ENCODE measurements at places on chromosomes 5 and 9.

DNA sequence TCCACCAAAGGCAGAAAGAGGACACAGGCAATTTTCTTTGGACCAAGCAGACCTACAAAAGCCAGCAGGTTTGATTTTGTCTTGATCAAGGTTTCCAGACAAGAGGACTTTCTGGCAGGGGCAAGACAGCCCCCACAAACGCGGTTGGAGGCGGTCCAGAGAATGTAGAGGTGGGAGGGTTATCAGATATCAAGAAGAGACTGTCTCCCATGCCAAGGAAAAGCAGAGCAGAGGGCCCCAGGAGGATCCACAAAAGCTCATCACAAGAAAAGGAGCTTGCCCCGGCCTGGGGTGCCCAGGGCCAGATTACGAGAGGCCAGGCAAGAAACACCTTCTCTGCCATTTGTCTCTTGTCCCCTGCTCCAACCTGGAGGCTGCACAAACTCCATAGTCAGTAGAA is 538.9 kb downstream of the BNC2 start:
- no peak for DNase-seq

GRCh38 chr5:97062046-97062445 is 80.4 kb downstream of the LIX1 start:
- no peak for DNase-seq

GRCh38 chr5:144547098-144547499 is 376.4 kb downstream of the KCTD16 start:
- no peak for DNase-seq

- DNase-seq: no peak
Observed at GRCh38 chr9:107239474-107239873, 43.6 kb upstream of the RAD23B start.

DNA sequence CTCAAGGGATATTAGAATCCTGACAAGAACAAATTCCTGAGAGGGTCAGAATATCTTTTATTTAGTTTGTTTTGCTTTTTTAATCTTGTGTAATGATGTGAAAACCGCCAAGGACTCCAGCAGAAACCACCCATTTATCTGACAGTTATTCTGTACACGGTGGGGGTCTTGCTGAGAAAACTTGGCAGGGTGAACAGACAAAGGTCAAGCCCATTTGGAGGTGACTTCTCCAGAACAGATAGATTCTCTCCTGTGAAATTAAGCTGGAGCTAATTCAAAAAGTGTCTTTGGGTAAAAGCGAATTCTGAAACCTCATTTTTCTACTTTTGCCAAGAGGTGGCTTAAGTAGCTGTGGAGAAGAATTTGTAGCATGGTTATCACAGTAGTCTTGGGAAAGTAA is 484.4 kb downstream of the SPOCK1 start:
- DNase-seq: no peak

DNA sequence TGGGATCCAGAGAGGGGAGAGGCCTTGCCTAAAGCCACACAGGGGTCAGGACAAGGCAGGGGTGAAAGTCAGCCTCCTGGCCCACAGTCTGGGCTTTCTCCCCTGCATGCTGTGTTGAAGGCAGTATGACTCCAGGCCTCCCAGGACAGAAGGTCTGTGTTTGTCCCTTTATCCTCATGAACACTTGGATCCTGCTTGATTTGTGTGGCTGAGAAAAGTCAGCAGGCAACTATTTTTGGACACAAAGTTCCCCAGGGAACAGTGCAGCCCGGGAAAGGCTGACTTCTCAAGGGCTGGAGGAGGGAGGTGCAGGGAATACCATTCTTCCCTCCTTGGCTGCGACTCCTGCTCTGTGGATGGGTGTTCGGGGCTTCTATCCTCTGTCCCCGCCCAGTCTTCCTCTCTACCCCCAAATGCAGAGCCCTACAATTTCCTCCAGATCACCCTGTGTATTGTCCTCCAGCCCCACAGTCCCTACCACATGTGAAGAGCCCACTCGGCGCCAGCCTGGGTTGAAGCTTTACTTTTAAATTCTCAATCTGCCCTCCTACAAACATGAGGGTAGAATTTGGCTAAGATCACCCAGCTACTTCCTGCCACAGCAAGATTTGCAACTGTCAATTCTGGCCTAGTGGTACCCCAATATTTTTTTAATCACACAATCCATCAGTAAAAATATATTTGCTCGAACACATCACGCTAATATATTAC is 4.1 kb downstream of the AKNA start:
- peak; percentile 46 for DNase-seq

DNA sequence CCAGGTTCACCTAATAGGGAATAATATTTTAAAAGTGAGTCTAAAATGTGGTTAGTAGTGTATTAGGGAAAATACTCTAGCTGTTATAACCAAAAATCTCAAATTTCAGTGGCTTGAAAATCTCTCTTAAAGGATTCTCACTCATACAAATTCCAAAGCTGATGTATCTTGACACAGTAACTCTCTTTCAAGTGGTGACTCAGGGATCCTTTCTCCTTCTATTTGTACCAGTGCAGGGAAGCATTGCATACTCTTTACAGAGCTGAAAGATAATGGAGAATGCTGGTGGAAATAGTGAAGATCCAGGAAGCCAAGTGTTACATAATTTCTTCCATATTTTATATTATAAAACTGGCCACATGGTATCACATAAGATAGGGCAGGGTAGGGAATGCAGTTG is 560.2 kb upstream of the CDH9 start:
- DNase-seq: no peak

GRCh38 chr9:137793196-137793841 is 84.3 kb upstream of the CACNA1B start:
- peak; percentile 60 for DNase-seq

DNA sequence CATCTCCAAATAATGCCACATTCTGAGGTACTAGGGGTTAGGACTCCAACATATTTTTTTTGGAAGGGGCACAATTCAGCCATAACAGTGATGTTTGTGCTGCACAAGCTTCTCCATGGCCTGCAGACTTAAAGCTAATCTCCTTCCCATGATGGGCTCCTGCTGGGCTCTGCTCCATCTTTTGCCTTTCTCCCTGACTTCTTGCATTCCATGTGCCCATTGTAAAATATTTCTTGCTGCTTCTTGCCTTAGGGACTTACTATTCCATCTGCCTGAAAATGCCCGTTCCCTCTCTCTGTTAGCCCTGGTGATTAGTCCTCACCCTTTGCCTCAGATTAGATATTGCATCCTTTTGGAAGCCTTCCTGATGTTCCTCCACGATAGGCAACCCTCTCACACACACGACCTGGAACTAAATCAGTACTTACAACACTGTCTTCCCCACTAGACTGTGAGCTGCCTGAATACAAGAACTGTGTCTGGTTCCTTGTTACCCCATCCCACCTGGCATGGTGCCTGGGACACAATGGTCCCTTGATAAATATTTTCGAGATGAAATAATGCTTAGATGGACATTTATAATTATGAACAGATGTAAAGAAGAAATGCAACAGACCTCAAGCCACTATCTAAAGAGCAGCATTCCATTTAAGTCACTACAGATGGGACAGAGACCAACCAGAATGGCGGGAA is 33.5 kb downstream of the OR1J1 start:
- no peak for DNase-seq

- no peak for DNase-seq
Observed at GRCh38 chr5:473551-474192, 30.7 kb downstream of the EXOC3 start.

DNA sequence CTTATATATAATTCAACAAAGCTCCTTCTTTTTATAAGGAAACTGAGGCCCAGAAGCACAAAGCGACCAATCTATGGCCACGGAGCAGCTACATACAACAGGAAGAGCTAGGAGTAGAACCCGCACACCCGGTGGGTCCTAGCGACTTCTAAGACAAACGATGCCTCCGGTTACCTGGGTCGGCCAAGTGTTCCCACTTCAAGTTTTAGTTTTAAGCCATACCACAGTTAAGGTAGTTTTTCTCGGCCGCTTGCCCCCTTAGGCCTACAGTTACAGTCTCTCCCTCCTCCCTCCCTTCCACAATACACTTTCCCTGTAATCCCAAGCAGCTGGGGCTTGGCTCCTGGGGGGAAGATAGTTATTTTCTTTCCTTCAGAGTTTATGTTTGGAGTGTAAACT is 533 bp downstream of the SREK1IP1 start:
- DNase-seq: peak; percentile 46

- peak; percentile 23 for DNase-seq
Observed at GRCh38 chr9:130629443-130630070, 34.8 kb upstream of the PRDM12 start.

DNA sequence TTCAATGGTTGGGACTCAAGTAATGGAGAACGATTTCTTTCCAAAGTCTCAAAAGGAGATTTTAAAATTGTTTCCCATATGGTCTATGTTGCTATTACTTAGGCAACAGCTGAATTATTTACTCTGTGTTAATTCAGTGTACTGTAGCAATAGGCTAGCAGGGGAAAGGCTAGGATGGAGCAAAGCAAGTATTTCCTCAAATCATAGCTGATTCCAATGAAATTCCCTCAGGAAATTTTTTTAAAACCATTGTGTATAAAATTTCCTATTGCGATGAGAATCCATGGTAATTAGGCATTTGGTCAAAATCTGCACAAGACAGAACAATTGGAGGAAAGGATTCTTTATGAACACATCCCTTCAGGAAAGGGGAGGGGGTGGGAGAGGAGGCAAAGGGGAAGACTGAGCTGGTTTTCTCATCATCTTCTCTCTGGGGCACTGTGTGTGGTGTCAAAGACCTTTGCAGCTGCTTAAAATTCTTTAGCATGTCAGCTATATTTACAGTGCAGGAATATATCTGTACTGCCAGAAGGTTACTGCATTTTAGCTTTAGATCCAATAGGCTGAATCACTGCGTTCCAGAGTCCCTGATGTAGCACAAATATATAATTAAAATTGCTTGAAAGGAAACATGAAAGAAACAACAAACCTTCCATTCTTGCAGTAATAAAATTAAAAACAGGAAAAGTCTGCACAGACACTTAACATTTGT is 95.3 kb downstream of the ZNF608 start:
- no peak for DNase-seq

GRCh38 chr5:13580058-13580457 is 364.4 kb downstream of the DNAH5 start:
- no peak for DNase-seq

GRCh38 chr5:103758996-103759395 is 196.4 kb upstream of the NUDT12 start:
- DNase-seq: no peak

DNA sequence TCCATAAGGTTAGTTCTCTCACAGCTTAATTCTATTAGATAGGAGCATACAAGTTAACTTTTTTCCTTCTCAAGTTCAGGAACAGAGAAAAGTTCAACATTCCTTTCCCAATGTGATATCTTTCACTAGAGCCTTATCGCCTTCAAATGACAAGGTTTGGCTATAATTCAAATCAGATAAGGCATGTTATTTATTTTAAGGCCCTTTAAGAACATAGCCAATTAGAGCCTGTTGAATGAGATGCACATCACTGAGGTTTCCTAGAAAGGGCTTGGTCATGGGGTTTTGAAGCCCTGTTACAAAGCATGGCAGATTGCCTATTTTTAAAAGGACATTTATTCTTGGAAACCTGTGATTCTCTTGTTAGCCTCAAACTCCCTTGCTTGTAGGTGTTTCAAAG is 123.4 kb downstream of the BASP1 start:
- DNase-seq: no peak

DNA sequence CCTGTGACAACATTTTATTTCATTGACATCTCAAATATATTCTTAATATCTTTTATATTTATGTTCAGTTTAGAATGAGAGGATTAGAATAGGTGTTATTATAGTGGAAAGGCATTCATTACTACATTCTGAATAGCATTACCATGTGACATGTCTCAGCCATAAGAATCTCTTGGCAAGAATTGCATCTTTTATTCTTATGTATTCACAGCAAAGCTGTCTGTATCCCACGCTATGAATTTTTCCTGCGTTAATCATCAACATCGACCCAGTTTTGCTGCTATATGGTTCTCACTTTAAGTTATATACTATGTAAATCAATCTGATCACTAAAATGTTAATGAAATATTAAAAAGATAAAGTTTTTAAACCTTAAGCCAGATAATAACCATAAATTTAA is 248.6 kb downstream of the TMEM232 start:
- DNase-seq: no peak

DNA sequence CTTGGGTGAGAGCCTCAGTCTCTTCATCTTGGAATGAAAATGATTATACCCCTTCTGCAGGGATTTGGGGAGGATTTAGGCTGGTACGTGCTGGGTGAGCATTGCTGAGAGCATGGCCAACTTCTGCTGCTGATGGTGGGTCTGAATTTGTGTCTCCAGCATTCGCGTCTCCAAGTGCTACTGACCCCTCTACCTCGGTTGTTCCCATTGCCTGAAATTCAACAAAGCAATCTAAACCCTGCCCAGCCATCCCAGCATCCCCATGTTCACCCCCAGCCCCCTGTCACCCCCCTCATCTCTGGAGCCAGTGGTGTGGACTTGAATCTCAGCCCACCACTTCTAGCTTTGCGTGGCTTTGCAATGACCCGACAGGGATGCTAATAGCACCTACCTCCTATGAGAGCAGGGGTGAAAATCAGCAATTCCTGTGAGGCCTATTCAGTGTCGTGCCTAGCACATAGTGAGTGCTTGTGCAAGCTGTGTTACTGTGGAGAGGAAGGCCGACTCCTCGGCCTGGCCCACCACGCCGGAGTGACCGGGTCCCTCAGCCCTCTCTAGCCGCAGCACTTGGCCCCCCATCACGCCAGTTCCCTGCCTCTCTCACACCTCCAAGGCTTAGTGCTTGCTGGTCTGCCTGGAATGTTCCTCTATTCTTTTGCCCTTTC is 43.4 kb upstream of the SH3PXD2B start:
- no peak for DNase-seq

GRCh38 chr5:86070719-86071118 is 547.0 kb upstream of the COX7C start:
- no peak for DNase-seq

GRCh38 chr9:116700882-116701865 is 14.1 kb downstream of the TRIM32 start:
- DNase-seq: no peak

GRCh38 chr5:111017731-111018130 is 53.8 kb upstream of the TSLP start:
- no peak for DNase-seq

DNA sequence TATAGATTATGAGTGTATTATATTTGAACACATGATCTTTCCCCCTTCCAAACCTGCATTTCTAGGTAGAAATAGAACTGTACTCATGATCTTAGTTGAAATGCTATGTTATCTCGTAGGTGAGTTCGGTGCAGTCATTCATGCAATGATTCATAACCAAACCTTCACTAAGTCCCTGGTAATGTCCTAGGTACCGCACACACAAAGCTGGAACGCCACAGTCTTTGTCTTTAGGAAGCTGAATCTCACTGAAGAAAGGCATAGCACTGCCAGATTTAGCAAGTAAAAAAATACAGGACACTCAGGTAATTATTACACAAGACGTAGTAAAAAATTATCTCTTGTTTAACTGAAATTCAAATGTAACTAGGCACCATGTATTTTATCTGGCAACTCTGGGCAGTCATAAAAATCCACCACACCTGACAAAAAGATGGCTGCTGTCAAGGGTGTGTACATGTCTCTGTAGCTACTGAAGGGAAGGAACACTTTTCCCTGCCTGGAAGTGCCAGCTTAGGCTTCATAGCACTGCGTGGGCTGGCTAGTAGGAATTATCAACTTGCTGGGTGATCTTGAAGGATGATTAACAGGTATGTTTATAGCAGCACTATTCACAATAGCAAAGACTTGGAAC is 28.0 kb upstream of the TXN start:
- no peak for DNase-seq

- DNase-seq: no peak
Observed at GRCh38 chr5:108579236-108579635, 168.5 kb upstream of the FER start.
